ENCODE measurements at places on chromosomes 13 and 19. TPM values are rescaled to one million over a fixed set of nuclear protein-coding genes. Genes with fewer than 3 reads are reported as not detected.
A peak's percentile ranks its signal among the peaks of the same experiment; 100 is the strongest.

DNA sequence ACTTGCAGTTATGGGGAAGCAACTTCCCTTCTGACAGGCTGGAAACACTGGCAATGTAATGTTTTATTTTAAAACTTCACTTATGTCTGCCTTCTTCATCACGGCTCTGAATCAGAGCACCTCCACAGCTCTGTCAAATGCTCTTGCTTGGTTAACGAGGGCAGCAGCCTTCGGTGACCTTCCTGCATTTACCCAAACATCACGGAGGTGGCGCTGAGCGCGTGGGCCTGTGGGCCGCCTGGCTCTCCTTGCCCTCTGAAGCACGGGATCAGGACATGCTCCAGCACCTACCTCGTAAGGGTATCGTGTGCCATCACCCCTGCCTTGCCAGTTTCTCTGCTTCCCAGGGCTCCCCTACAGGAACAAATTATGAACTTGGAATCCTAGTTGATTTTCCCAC is 310.0 kb downstream of the TEX29 start:
- no peak for DNase-seq

GRCh38 chr19:37078717-37079032 is 442 bp downstream of the ZNF420 start:
- DNase-seq: no peak

GRCh38 chr19:30791088-30791487 is 418.9 kb downstream of the ZNF536 start:
- DNase-seq: no peak

DNA sequence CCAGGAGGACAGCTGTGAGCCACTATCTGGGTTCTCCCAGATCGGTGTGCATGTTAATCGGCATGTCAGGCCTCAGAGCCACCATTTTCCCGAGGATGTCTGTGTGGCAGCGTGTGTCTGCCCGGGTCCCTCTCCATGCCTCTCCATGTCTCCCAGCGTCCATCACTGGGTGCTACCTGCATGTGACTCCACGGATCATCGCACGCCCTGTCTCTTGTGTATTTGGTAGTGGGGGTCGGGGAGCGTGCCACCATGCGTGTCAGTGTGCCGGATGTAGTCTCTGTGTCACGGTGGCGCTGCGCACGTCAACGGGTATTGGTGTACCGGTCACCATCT is 5.9 kb downstream of the NFIX start:
- no peak for DNase-seq

- no peak for DNase-seq
These were observed 105.4 kb upstream of the MBNL2 start for GRCh38 chr13:97116754-97117153.

DNA sequence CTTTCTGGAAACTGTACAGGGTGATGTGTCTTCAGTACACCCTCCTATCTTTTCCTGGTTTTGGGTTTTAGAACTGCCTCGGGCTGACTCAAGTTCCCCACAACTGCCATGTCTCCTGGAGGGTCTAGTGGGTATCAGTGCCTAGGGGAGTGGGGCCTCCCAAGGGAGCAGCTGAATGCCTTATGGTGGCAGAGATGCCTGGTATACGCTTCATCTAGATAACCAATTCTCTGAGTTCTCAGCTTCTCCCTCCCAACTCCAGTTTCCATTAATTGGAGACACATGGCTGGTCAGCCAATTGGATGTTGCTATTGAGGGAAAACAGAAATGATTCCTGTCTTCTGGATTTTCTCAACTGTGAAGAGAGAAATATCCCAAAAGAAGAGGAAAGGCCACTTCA is 12.8 kb downstream of the ZNF439 start:
- no peak for DNase-seq

DNA sequence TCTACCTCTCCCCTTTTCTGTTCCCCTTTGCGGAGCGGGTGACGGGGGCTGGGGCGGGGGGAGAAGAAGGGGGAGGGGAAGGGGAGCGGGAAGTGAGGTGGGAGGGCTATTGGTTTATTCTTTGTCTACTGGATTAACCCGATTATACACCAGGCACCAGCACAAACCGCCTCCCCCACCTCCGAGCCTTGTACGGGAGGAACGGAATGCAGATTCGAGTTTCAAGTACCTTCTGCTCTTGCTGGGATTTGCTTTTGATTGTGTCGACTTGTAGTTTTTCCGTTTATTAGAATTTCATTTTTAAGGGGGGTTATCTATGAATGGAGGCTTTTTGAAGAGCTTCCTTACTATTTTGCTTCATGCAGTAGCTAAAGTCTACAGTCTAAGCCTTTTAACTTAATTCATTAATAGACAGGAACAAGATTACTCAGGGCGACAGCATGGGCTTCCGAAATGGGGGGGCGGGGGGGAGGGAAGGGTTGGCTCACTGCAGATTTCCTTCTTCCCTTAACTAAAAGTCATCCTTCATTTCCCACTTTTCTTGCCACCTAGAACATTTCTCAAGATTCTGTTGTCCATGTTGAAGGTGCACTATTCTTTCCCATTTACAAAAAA is 937 bp upstream of the SPRY2 start:
- no peak for DNase-seq

DNA sequence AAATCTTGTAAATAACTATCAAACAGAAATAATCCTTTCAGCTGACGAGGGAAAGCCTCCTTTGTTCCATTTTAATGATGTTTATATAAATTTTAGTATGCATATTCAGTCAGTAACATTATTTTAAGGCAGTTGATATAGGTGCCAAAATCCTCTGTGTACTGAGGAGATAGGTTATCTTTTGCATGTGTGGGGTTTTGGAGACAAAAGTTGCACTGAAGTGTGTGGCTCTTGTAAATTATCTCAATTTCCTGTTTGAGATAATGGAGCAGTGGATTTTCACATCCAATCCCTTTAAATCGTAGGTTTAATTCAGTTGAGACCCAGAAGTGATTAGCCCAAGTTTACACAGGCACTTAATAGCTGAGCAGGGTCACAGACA is 106.6 kb downstream of the RGCC start:
- DNase-seq: no peak

DNA sequence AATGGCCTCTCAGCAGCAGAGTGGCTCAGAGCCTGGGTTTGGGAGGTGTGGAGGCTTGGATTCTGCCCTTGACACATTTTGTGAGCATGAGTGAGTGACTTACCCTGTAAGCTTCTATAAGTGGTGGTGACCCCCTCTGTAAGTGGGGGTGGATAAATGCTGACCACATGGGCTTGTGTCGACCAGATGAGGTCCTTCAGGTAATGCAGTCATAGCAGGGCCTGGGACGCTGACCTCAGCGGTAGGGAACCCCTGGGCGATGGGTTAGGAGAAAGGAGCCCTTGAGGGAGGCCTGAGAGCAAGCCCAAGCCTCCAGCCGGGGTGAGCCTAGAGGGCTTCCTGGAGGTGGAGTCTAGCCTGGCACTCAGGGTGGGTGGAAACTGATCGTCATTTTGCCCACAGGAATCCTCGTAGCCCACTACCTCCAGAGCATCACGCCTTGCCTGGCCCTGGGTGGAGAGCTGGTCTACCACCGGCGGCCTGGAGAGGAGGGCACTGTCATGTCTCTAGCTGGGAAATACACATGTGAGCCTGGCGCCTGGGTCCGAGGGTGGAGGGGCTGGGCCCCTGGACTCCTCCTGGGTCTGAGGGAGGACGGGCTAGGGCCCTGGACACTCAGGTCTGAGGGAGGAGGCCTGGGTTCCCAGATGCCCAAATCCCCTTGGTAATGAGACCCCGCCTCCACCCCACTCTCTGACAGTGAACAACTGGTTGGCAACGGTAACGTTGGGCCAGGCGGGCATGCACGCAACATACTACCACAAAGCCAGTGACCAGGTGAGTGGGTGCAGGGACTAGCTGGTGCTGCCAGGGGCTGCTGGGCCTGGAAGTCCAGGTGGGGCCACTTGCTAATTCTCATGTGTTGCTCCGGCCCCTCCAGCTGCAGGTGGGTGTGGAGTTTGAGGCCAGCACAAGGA is 5.0 kb upstream of the APOE start:
- no peak for DNase-seq

GRCh38 chr13:45341799-45342500 is 967 bp upstream of the TPT1 start:
- DNase-seq: peak; percentile 71

GRCh38 chr19:15776264-15776663 is 11.2 kb upstream of the OR10H5 start:
- no peak for DNase-seq

GRCh38 chr19:1057176-1057855 is 9.7 kb upstream of the ARHGAP45 start:
- no peak for DNase-seq

GRCh38 chr13:46071590-46072249 is 19.2 kb upstream of the ZC3H13 start:
- no peak for DNase-seq

DNA sequence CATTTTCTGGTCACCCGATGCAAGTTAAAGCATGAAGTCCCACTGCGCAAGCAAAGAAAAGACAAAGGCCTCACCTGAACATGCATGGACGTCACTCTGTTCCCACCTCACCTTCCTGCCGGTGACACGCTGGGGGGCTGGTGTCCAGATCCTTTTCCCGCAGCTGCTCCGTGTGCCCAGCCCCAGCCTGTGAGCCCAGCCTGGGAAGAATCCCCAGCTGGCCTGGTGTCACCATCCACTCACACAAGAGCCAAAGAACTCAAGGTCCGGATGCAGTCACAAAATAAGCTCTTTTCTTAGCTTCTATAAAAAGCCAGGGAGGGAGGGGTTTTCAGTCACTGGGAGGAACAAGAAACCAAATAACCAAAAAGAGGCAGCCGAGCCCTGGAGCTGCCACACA is 249.9 kb downstream of the COL4A1 start:
- DNase-seq: no peak

DNA sequence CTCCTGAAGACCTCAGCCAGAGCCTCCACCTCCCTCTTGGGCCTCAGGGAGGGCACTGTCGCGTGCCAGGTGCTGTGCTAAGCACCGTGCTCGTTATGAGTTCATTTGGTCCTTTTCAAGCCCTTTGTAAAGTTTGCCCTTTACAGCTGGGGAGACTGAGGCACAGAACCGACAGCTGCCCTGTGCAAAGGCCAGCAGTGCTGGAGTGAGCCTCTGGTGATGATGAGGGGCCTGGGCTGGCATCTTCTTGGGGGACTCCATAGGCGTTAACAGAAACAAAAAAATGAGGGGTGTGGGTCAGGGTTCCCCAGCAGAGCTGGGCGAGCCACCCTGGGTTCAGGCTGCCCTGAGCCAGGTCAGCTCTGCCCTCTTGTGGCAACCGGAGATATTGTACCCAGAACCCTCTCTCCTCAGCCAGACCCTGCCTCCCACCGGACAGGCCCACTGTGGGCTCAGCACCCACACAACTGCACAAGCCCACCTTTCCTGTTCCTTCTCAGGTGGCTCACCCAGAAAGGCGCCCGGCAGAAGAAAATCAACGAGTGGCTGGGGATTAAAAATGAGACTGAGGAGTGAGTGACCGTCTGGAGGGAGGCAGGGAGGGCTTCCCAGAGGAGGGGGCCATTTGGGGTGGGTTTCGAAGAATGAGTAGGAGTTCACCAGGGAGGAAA is 5.5 kb upstream of the IFI30 start:
- peak; percentile 72 for DNase-seq

DNA sequence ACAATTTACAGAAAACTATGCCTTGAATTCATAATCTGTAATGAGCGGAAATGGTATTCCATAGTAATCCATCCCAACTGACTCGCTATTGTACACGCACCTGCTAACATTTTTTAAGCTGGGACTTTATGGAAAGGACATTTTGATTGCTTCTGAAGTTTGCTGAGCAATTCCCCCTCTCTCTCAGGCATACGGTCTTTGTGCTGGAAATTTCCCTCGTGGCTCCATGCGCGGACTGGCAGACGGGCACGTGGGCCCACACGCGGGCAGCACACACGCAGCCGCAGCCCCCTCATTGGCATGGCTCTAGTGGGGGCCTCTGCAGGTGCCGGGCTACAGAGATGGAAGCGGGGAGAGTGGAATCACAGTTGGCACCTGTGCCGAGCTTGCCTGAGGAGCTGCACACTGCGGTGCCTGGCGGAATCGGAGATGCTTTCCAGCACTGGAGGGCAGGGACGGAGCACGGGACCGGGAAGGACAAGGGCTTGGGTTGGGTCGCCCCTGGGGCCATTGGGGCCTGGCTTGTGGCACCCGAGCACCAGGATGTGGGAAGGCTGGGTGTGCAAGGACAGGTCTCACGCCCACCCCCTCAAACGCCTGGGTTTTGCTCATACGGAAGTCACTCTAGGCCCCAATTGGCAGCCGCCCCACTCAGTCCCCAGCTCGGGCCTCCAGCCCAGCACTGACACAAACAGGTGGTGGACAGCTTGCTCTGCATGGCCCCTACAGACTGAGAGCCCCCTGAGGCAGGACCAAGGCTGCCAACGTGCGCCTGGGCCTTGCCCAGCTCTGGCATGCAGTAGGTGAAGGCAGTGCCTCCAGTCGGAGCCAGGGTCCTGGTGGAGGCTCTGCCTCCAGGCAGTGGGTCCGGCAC is 30.2 kb upstream of the CCNE1 start:
- peak; percentile 63 for DNase-seq

DNA sequence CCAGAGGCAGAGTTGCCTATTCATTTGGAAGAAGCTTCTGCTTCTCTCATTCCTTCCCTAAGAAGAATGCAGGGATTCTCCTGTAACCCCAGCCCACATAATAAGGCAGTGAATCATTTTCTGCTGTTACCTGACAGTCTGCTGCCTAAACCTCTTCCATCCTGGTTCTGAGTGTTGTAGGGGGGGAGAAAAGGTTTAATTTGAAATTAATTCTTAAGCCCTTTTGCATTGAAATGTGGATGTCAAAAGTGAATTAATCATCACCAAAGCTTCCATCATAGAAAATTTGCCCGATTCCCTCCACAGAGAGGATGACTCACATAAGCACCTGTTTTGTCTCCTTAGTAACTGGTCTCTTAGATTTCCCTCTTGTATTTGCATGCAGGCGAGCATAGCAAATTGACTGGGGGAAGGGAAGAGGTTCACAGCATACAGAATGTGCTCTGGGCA is 146.7 kb upstream of the FNDC3A start:
- DNase-seq: no peak

DNA sequence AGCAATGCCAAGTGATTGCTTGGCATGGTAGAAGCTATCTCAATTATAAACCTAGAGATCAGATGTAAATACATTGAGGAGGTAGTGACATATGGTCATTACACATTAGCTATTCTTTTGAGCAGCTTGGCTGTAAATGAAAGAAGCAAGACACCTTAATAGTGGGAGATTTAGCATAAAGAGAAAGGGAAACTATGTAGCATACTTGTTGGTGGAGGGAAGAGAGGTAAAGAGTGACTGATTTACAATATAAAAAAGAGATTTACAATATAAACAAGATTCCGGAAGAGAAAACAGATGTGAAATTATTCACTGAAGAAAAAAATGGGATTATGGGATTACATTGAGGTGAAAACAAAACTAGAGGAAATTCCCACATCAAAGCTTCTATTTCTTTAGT is 2009.6 kb downstream of the OLFM4 start:
- no peak for DNase-seq

DNA sequence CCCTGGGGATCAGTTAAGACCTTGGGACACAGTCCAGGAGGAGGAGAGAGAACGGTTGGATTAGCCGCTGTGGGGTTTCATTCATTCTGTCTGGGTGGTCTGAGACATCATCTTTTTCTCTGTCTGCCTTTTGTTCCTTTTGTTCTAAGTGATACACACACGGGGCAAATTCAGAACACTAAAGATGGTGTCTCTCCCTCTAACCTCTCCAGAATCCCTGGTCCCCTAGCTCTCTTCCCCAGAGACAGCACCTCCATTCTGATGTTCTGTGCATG is 5.0 kb downstream of the BICRA start:
- no peak for DNase-seq

- DNase-seq: no peak
These were observed 85.0 kb downstream of the DOCK9 start for GRCh38 chr13:98892821-98893220.

The LYPD5 gene
- not detected for total RNA-seq

The CGB2 gene
- total RNA-seq: not detected

The PRODH2 gene
- total RNA-seq: not detected

The OVOL3 gene
- not detected for total RNA-seq

The VSTM1 gene
- not detected for total RNA-seq

The GAS6 gene
- total RNA-seq: 129 TPM

Data from stomach (tissue), 19 donors.